Endodermal cell (in vitro differentiated cells): ENCODE measurements at places on chromosomes 2 and 18. TPM values are rescaled to one million over a fixed set of nuclear protein-coding genes. Genes with fewer than 3 reads are reported as not detected.

SIX2 gene
- total RNA-seq, result not detected in 2 replicates

CD8B2 gene
- total RNA-seq, result not detected in 2 replicates

MYO7B gene
- total RNA-seq, result 0.11 TPM in 2 replicates

DNAJC5G gene
- total RNA-seq, result not detected in 2 replicates

ASXL3 gene
- total RNA-seq, result 0.29 to 0.71 TPM (median 0.45 TPM) in 3 replicates
